ENCODE measurements at places on chromosomes 4 and X. TPM values are rescaled to one million over a fixed set of nuclear protein-coding genes. Genes with fewer than 3 reads are reported as not detected.

GRCh38 chrX:83845397-83845796 lies 15.5 kb upstream of the CYLC1 start:
- no peak for DNase-seq

GRCh38 chr4:185839194-185839712 lies 27.3 kb upstream of the SORBS2 start:
- DNase-seq: no peak

- DNase-seq: no peak
Measured at GRCh38 chr4:5707778-5708448, 446 bp downstream of the EVC2 start.

DNA sequence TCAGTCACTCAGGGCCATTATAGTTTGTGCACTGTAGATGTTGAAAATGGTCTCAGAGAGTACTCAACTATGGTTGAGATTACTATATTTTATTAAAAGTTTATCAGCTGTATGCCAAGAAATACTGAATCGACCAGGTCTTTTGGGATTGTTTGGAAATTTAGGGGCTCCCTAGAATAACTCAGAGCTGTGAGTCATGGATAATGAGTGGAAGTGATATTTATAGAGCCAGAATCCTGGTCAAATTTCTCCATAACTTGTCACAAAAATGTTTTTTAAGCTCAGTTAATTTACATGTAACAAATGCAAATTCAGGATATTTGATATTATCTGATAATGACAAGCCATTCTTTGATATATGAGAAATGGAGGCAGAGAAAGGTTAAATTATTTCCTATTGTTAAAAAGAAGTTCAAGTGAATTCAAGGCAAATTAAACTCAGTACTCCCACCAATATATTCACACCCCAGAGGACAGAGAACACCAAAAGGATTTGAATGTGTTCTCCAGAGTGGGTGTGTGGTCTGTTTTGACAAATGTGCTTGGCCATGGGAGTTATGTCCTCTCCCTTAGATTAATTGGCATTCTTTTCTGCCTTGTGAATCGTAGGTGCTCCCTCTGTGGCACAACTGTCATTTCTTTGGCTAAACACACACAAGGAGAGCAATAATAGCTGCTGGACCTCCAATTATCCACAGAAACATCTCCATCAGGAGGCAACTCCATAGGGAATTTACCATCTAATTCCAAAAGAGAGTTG lies 37.7 kb downstream of the ARHGAP24 start:
- DNase-seq: no peak

GRCh38 chr4:162871990-162872389 lies 294.7 kb downstream of the NAF1 start:
- DNase-seq: no peak

DNA sequence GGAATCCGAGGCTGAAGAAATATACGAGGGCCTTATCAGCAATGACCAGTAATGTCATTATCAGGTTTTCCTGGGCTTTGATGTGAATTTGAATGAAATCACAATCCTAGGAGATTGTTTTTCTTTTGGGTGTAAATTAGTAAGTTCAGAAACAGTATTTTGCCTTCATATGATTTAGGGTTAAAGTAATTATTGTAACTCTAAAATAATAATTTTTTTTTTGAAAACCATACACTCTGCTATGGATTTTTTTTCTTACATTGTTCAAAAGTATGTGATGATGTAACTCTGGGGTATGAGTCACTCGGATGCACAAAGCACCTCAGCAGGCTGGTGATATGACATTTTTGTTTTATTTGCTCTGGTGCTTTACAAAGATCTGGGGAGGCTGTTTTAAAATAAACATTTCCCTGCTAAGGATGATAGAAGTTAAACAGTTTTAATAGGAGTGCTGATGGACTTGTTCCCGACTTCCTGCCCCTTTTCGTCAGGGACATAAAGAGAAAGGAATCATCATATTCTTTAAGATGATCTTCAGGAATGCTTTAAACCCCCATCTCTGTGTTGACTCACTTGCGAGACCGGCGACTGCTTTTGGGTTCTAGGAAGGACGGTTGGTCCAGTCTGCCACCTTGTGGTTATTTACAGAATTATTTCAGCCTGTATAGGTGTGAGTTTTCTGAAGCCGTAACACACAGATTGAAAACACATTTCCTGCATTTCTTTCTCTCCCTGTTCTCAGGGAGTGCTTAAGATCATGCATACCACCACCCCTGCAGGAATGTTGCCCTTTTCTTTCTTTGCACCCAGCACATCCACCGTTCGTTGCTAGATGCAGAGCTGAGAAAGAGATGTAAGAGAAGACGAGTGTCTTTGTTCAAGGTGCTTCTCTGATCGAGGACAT lies 72.5 kb downstream of the RAPGEF2 start:
- DNase-seq: peak; percentile 75

H2BW2 gene
- not detected for total RNA-seq

MBNL3 gene
- 22.8 TPM for total RNA-seq

PNMA6A gene
- not detected for total RNA-seq

MECP2 gene
- 62.2 TPM for total RNA-seq
